ENCODE measurements at places on chromosomes 3 and 15.

DNA sequence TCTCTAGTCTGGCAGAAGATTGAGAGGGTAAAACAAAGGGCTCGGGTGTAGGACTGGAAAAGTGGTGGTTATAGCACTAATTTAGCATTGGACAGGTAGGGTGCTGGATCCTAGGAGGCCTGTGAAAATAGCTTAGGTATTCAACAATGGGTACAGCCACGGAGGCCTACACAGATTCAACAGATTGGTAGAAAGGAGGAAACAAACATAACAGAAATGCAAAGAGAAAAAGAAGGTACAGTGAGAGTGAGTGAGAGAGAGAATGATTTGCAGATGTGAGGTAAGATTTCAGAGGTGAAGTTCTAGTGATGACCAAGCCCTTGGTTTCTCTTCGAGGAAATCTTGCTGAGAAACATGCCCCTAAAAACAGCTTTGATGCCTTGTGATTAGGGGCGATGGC is 37.9 kb downstream of the ADIPOQ start:
- no peak for DNase-seq

DNA sequence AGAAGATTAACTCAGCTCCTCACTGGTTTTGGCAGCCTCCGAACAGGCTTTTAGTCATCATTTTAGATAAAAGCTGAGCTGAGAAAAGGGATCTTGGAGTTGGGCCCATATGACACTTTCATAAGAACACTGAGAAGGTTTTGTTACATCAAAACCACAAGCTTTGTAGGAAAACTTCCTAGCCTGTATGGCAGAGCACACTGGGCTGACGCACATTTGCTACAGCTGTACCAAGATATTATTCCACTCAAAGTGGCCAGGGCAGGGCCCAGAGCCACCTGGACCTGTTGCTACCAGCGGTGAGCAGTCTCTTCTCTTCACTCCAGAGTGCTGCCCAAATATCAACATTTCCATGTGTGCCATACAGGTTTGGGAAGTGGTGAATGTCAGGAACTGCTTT is 160.5 kb upstream of the CCDC54 start:
- DNase-seq = peak; percentile 71

- peak; percentile 58 for DNase-seq
These were observed 44.4 kb upstream of the B3GALNT1 start for GRCh38 chr3:161149529-161149928.

GRCh38 chr15:67852418-67852817 is 12.6 kb upstream of the RNU6-1 start:
- DNase-seq = no peak

DNA sequence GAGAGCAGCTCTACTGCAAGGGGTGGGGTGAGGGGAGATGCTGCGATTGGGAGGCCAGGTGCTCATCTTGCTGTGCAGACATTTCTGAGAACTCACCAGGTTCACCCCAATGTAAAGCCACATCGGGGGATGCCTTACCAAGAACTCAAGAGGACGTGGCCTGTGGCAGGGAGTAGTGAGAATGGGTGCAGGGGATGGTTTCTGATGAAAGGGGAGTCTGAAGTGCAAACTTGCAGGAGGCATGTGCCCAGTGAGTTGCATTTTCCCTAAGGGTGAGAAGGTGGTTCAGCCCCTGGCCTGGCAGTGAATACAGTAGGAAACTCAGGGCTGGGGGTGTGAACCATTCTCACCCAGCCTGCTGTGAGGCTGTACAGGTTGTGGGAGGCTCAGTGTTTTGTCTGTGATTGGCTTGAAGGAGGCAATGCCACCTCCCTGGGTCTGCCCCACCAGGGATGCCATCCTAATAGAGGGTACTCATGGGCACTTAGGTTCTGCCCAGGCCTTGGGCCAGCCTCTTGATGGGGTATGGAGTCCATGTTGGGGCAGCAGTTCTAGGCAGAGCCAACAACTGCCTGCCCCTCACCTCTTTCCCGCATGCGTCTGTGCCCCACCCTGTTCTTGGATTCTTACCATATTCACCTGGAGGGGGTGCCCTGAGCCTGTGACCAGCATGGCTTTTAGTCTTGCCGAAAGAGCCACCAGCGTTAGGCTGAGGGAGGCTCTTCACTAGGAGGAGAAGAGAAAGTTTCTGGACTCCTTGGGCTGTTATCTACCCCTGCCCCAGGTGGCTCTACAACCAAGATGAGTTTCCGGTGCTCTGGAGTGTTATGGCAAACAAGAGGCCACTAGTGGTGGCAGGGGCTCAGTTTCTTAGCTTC is 4.5 kb downstream of the HEMK1 start:
- no peak for DNase-seq

DNA sequence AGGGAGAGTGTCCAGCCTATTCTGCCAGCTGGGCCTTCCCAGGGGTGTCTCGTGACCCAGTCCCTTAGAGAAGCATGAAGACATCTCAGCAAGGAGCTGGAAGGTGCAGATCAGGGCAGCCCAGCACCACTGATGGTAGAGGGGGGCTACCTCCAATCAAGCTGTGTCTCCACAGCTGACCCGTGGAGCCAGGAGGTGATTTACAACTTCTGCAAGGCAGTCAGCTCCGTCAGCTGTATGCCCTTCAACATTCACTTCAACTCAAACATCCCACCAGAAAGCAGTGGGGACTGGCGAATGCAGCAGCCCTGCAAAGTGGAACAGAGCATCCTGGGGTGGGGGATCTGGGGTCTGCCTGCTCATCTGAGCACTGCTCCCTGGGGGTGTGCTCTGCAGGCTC is 32.6 kb upstream of the FRG2C start:
- DNase-seq = no peak

- no peak for DNase-seq
These were observed 15.3 kb upstream of the MCCC1 start for GRCh38 chr3:183114384-183115178.

DNA sequence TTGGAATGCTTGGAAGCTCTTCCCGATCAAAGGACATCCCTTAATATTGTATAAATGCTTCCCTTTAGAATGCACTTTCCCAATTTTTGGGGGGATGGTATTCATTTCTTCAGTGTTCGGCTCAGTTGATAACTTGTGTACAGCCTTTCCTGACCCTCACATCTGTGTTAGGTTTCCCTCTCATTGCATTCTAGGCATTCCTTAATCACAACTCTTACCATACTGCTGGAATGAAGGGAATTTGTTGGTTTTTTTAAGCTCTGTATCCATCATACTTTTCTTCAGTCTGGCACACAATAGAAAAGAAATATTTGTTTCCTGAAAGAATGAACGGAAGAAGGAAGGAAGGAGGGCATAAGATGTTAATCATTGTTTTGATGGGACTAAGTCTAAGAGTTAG is 119.5 kb downstream of the CHST2 start:
- DNase-seq = peak; percentile 77

DNA sequence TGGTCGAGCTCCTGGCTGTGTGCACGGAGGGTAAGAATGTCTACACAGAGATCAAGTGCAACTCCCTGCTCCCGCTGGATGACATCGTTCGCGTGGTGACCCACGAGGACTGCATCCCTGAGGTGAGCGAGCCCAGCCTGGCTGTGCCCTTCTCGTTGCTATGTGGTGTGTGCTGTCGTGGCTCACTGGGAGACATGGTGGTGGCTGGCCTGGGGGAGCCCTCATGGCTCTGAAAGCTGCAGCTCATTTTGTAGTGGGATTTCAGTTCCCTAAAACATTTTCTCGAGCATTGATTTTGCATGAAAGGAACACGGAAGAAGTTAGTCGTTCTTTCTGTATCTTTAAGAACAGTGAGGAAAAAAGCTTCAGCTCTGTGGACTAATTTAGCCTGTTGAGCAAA is 200.5 kb downstream of the ITPR1 start:
- no peak for DNase-seq

GRCh38 chr3:194570235-194570634 is 63.0 kb downstream of the TMEM44 start:
- DNase-seq = peak; percentile 49

DNA sequence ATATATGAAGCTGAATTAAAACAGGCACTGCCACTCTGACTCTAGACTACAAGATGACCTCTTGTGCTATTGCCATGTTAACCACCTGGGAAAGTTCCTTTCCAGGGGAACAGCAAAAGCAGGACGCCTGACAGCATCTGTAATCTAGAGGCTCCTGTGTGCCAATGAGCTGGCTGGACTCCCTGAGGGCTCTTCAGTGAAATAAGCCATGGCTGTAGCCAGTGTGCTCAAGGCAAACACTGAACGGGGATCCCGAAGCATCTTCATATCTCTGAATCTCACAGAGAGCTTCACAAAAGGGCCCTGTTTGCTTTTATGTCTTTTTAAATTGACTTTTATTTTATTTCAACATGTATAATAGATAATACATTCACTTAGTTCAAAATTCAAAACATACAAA is 57.2 kb downstream of the BFSP2 start:
- no peak for DNase-seq

DNA sequence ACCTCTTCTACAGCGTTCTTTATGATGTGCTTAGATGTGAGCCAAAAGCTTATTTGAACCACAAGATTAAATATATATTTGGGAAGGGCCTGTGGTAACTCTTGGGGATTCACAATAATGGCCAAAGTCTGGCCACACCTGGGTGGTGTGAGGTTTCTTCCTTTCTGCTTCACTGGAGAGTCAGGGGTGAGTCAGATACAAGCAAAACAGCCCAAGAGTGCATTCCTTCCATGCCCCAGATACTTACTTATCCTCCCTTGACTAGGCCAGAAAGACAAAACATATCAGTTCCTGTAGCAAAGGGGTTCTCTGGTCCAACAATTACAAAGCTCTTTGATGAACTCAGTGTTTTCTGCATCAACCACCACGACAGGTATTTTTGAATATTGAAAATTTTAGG is 941 bp downstream of the ZBED2 start:
- DNase-seq = peak; percentile 62

DNA sequence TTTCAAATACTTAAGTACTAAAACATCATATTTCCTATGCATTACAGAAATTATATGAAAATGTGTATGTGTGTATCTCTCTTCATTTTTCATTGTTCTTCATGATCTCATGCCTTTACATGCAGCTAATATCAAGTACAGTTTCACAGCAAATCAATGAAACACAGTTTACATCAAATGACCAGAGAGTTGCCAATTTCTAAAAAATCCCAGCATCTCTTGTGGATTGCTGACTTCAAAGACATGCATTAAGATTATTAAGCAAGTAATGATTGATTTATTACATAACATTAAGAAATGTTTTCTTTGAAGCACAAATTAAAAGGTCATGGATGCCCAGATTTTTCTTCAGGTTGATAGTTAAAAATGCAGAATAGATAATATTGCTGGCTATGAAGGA is 31.0 kb upstream of the TAFA4 start:
- DNase-seq = no peak

DNA sequence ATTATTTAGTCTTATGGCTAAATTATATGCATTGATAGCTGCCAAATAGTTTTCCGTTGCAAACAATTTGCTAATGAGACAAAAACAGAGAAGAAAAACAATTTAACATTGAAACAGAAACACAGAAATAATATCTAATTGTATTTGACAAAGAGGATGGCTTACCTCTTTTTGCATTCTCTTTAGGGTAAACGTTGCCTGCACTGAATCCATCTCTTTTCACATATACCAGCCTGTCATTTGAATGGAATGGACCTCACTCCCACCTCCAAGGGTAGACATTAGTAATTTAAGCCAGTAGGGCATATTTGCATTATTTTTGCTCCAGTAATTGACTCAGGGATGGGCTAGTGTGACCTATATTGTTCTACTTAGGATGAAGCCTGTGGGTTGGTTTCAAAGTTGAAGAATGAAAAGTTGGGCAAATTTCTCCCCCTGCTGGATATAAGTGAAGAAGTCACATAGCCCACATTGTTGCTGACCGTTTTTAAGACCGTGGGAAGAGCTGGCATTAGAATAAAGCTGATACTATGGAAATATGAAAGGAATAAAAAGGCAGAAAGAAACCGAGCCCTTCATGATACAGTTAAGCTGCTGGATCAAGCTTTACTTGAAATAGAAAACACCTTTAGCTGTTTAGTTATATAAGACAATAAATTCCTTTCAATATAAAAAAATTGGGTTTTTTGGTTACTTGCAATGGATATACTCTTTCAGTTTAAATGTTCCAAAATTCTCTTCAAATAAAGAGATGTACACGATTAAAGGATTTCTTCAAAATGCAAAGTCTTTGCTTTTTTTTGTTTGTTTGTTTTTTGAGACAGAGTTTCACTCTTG is 26.9 kb downstream of the PIERCE2 start:
- DNase-seq = peak; percentile 50

DNA sequence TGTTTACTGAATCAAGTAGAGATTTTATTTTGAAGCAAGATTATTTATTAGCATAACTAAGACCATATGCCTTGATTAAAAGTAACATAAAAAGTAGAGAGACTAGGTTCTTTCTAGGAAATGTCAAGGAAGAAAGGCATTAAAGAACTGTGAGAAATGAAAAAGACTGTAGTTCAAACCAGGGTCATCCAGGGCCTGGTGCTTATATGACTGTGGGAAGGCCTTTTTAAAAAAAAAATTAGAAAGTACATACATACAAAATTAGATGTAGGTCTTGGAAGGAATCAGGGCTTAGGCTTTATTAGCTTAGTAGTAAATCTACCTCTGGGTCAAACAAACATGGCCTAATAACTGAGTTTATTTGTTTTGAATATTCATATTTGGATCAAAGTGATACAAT is 173.9 kb upstream of the TBL1XR1 start:
- DNase-seq = no peak

GRCh38 chr15:89898146-89898545 is 4.4 kb upstream of the AP3S2 start:
- no peak for DNase-seq

- no peak for DNase-seq
These were observed 2.3 kb downstream of the GLYCTK start for GRCh38 chr3:52289747-52290595.

DNA sequence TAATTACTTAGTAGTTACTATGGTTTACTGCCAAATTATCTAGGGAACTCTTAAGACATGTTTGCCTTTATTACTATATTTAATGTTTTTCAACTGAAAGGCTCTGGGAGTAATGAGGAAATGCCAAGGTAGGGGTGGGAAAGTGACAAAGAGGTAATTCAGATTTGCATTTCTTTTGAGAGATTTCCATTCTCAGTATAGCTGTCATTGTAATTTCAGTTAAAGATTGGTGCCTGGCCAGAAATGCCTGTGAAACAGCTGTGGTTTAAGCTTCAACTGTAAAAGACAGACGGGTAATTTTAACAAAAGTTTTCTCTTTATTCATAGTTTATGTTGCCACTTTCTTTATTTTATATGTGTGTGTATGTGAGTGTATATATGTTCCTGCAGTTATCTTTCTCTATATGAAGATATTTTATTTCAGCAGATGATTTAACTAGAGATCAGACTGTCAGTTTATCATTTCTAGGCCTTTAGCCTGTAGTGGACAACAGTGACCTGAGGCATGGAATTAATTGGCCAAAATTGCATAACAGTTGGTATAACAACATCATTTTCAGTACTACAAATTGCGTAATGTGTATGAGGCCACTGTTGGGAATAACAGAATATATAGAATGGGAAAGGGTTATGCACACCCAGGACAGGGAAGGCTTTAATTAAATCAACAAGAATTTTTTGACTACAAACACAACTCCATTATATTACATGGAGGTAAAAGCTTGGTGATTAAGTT is 119.0 kb downstream of the BBX start:
- DNase-seq = no peak
